ENCODE measurements at places on chromosomes 7 and 10.

DNA sequence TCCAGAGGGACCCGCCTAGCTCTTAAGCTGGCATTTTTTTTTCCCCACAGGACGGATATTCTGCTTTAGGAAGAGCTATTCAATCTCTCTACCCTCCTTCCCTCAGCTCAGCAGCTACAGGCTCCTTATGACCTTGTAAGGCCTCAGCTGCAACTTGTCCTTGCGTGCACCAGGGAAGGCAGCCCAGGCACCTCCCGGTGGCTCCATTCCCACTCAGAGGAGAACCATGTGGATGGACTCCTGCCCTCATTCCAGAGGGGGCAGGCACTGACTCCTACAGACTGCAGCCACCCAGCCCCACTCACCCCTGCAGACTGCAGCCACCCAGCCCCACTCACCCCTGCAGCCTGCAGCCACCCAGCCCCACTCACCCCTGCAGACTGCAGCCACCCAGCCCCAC is 73.7 kb downstream of the ITIH5 start:
- DNase-seq: no peak

DNA sequence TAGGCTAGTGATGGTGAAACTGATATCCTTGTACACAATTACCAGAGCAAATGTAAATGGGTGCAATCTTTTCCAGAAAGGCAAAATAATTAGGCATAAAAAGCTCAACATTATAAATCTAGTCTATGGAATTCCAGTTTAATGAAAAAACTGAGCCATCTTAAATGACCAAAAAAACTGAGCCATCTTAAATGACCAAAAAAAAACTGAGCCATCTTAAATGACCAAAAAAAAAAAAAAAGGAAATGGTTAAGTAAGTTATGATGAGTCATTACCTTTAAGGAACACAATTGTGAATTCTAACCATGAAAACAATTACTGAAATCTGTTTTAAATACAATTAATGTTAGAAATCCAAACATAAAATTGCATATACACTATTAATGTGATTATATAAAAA is 25.3 kb downstream of the USP6NL start:
- DNase-seq: no peak

DNA sequence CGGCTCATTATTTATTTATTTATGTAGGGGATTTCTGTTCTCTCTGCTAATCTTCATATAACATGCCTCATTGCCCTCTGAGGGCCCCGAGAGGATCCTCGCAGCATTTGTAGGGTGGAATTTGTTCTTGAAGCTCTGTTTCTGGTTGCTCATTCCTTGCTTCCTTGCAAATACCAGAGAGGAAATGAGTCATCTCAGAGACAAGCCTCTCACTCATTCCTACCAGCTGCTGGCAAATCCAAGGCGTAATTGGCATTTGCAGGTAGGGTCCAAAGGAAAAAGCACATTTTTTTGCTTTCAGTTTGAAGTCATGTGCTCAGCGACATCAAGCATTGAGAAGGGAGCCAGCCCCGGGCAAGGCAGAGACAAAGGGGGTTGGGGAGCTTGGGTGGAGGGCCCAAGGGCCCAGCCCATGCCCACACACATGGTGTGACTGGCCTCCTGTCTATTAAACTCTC is 501.6 kb downstream of the GALNT17 start:
- no peak for DNase-seq

GRCh38 chr7:99422625-99423024 is 13.9 kb downstream of the BUD31 start:
- no peak for DNase-seq

DNA sequence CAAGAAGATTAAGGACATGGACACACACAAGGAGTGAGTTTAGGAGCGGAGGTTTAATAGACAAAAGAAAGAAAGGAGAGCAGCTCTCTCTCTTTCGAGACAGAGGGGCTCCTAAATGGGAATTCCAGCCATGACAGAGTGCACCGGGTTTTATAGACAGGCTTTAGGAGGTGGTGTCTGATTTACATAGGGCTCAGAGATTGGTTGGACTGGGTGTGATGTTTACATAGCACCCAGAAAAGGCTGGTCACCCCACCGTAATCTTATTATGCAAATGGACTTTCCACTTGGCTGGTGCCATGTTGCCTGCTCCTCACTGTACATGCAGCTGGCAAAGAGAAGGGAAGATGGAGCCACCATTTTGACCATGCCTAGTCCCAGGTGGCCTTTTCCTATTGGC is 28.4 kb upstream of the MRC1 start:
- no peak for DNase-seq

DNA sequence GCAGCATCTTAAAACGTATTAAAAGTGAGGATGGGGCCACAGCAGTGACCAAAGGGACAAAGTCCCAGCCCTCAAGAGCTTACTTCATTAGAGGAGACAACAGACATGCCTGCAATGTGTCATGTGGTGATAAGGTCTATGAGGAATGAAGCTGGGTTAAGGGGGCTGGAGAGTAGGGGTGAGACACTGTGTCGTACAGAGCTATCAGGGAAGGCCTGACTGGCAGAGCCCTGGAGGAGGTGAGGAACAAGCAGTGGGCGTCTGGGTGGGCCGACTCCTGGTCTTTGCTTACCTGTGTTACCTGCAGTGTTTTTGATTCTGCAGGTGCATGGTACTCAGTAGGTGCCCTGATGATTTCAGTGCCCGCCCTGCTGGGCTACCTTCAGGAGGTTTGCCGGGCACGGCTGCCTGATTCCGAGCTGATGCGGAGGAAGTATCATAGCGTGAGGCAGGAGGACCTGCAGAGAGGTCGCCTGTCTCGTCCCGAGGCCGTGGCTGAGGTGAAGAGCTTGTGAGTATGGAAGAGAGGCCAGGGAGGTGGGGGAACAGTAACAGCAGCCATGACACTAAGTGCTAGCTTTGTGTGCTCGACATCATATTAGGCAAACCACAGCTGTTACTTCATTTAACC is 7.6 kb downstream of the ZFYVE27 start:
- no peak for DNase-seq
